NK-92 treated with Interleukin-12 subunit alpha and Interleukin-12 subunit beta, amount 100 ng/mL, for 24 hours (cell line): ENCODE measurements at places on chromosomes 11 and 22.
A peak's percentile ranks its signal among the peaks of the same experiment; 100 is the strongest.

GRCh38 chr11:112735470-112735869 is 225.8 kb upstream of the NCAM1 start:
- no peak for DNase-seq

DNA sequence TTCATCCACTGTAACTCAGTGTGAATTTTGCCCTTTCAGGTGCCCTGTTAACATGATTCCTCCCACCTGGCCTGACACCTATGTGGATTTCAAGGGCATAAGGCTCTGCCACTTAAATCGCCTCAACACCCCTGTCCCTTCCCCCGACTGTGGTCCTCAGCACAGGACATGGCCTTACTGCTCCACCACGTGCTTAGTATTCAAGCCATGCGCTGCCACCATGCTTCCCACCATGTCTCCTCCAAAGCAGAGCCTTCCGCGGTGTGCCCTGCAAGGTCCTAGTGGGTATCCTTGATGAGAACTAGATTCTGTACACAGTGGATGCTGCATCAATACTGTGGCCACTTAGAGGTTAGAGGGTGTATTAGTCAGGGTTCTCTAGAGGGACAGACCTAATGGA is 51.9 kb downstream of the BUD13 start:
- no peak for DNase-seq

DNA sequence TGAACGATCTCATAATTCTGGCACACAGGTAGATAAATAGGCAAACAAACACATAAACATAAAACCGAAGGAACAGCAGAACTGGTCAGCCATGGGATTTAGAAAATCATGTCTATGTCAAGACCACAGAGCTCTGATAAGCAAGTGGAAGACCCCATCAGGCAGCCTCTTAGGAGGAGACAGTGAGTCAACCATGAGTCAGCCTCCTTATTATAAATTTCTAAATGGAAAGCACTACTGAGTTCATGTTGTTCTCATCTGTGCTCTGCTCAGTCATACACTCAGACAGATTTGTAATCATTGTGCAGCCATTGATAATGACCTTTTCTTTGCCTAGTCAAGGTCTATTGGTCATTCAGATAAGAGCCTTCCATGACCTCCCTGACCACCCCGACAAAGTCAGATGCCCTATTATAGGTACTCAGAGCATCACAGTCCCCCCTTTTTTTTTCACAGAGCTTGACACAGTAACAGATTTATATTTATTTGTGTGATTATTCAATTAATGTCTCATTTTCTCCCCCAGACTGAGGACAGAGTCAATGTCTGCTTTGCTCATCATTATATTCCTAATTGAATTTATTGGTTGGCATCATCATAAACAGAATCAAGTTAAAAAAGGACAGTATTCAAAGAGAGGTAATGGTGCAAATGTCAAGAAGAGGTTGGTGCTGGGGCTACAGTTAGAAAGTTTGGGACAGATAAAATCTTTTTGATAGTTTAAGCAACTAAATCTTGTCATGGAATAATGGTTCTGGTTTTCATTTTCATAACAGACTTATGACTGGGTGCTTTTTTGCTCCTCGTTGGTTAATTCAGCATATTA is 579.7 kb upstream of the CCDC90B start:
- no peak for DNase-seq

GRCh38 chr11:133175103-133175502 is 357.2 kb downstream of the OPCML start:
- no peak for DNase-seq

- no peak for DNase-seq
Observed at GRCh38 chr11:22536071-22536470, 89.6 kb downstream of the FANCF start.

DNA sequence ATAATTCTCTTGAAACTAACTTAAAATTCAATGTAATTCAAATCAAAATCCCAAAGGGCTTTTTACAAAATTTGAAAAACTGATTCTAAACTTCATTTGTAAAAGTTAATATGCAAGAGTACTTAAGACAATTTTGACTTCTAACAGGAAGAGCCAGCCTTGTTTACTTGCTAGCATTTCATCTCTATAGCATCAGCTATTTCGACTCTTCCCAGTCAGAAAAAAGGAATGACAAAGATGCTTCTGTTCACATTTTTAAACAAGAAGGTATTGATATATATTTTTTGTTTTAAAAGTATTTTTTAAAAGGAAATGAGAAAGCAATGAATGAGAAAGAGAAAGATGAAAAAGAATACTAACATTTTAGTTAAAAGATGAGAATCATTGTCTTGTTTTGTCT is 16.4 kb downstream of the SLN start:
- DNase-seq = no peak

- DNase-seq = no peak
Observed at GRCh38 chr22:28105413-28105812, 186.4 kb upstream of the PITPNB start.

- DNase-seq = peak; percentile 82
Observed at GRCh38 chr11:118790357-118791110, 430 bp downstream of the DDX6 start.

DNA sequence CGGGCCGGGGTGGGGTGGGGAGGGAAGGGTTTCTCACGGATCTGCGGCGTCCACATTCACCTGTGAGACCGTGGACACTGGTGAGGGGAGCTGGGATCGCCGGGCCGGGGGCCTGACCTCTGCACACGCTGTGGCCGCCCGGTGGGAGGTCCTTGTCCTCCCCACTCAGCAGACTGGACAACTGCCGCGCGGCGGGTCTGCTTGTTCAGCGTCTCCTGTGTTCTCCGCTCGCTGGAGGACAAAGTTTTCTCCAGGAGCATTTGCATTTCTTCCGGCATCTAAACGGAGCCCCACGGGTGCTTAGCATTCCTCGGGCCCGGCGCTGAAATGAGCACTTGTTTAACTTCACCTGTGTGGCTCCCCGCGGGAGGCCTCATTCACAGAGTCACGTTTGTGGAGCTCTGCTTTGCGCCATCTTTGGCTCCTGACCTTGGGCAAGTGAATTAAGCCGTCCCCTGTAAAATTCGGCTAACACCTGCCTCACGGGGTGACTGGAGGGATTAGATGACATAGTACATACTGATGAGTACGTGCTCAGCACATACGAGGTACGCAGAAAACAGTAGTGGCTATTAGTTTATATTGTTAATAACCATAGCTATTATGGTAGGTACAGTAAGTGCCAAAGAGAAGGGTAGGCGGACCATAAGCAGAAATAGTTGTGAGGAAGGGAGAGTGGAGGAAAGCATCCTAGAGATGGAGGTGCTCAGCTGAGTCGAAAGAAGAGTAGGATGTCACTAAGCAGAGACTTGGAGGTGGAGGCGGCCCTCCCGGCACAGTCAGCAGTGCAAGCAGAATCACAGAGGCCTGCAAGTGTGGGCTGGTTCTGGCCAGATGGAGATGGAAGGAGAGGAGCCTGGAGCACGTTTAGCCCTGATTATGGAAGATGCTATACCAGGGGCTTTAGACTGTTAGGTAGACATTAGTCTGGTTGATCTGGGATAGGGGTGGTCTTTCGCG is 885 bp downstream of the TRMU start:
- DNase-seq = no peak

DNA sequence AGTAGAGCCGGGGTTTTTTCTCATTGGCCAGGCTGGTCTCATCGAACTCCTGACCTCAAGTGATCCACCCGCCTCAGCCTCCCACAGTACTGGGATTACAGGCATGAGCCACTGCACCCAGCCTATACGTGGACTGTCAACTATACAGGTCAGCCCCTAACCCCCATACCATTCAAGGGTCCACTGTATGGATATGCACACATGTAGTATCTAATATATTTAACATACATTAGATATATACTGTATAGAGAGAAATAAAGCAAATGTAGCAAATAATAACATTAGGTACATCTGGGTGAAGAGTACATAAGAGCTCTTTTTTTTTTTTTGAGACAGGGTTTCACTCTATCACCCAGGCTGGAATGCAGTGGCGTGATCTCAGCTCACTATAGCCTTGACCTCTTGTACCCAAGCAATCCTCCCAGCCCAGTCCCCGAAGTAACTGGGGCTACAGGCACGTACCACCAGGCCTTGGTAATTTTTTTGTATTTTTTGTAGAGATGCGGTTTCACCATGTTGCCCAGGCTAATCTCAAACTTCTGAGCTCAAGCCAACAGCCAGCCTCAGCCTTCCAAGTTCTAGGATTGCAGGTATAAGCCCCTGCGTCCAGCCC is 1.5 kb upstream of the ATP5MGL start:
- DNase-seq = no peak

GRCh38 chr11:10504490-10504889 is 36.5 kb downstream of the RNF141 start:
- no peak for DNase-seq

GRCh38 chr11:68256331-68256741 is 15.4 kb downstream of the C11orf24 start:
- no peak for DNase-seq

DNA sequence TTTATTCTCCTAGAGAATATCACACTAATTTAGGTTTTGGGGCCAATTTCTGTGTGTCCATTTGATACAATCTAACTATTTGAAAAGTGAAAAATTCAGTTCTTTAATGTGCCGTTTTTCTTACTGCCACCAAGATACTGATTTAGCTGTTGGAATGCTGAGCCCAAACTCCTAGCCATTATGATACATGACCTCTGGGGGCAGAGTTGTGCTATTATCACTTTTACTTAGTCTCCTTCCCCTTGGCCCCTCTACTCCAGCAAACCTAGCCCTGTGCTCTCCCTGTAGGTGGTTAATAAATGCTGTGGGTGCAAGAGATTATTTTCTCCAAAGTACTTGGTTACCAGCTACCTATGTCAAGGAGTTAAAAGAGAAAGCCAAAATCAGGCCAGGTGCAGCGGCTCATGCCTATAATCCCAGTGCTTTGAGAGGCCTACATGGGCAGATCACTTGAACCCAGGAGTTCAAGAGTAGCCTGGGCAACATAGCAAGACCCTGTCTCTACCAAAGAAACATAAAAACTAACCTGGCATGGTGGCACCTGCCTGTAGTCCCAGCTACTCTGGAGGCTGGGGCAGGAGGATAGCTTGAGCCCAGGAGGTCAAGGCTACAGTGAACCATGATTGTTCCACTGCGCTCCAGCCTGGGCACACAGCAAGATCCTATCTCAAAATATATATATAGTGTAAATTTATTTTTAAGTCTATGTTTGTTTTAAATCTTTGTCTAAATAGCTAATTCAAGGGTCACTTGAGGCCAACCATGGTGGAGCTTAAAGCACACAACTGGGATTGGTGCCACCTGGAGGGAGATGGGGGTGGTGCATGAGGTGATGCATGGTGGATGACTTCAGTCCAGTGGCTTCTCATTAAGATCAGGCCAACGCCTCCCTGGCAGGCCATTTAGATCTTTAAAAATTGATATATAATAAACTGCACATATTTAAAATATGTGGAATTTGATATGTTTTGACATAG is 193.2 kb upstream of the PLET1 start:
- DNase-seq = no peak

DNA sequence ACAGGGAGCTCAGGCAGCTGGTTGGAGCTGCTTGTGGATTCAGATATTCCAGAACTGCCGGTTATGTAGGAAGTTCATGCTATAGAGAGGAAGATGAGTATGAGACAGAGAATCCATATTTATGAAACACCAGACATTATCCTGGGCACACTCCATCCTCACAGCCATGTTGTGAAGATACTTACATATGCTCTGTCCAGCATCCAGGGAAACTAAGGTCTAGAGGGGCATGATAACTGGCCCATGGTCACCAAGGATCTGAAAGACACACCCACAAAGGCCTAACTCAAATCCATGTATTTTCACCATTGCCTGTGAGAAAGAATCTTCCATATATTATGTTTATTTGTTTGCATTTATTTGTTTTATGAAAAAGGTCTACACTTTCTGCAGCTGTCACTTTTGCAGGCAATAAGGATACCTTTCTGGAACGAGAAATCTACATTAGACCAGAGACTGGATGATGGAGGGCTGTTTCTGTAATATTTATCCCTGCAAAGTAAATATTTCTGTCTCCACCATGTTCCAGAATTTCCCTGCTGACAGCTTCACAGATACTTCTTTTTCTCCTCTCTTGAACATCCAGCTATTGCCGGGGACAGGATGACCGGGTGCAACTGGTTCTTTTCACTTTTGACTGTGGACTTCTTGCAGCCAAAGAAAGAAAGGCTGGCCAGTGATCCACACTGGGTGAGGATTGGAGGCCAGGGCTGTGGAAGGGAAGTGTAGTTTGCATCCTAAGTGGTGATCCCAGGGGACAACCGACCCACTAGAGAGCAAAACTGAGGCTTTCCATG is 145.9 kb upstream of the NAV2 start:
- DNase-seq = no peak

DNA sequence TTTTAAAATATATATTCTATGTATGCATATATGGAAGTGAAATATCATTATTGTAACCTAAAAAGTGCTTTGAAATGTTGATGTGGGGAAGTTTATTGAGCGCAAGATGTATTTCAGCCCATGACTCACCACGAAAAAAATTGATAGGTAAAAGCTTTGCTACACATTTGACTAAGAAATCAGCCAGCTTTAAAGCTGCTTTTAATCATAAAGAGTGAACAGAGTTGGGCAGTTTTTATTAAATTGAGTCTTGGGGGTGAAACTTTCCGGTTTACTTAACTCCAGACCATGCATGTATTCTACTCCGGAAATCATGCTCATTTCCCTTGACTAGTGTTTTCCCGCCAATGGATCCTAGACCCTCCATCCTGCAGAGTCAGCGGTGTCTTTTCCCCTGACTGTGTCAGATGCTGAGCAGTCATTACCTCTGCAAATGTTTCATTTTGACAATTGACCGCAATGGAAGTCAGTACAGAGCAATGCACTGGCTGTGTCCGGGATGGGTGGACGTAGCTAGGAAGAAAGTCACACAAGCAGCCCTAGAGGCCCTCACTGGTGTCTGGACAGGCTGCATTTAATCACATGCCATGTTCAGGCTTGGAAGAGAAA is 47.2 kb upstream of the MPEG1 start:
- no peak for DNase-seq

DNA sequence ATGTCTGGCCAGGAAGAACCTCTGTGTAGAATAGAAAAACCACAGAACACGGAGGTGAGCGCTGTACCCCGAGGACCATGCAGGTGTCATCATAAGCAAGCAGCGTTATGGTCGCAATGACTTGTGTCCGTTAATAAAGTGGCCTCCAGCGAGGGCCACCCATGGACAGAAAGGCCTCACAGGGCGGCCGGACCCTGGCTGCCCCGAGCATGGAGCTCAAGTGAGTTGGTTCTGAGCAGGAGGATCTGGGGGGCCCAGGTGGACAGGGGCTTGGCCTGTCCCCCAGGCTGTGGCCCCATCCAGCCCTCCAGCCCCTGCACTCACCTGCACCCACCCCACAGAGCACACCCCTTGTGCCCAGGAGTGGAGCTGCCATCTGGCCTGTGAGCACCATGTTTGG is 133.8 kb downstream of the BRD1 start:
- DNase-seq = no peak
